ENCODE measurements at places on chromosomes 5 and 9.

GRCh38 chr5:1332461-1333001, 12.4 kb downstream of the CLPTM1L start:
- H3K4me3 ChIP-seq: no peak overlapping the region
- H3K36me3 ChIP-seq: peaks cover 8% of the 10 kb centered on the region
- DNase-seq: no peak

- DNase-seq: no peak
- peaks cover 8% of the 10 kb centered on the region for H3K4me1 ChIP-seq
- no peaks in the 10 kb centered on the region for H3K36me3 ChIP-seq
- peak within 1 kb of the TSS; percentile 87 for H3K27ac ChIP-seq
- H3K4me3 ChIP-seq: peak within 1 kb of the TSS; percentile 99
These were observed at the start of gene SFXN1 for GRCh38 chr5:175478384-175479124. Gene SFXN1, plus strand, starts transcription at chr5:175478560. Its CDS starts 13,544 bp downstream, at chr5:175492104.

GRCh38 chr5:31421806-31422586, 109.9 kb downstream of the DROSHA start:
- H3K4me3 ChIP-seq: no peak overlapping the region
- H3K36me3 ChIP-seq: peaks cover 5% of the 10 kb centered on the region
- no peaks in the 10 kb centered on the region for H3K4me1 ChIP-seq

DNA sequence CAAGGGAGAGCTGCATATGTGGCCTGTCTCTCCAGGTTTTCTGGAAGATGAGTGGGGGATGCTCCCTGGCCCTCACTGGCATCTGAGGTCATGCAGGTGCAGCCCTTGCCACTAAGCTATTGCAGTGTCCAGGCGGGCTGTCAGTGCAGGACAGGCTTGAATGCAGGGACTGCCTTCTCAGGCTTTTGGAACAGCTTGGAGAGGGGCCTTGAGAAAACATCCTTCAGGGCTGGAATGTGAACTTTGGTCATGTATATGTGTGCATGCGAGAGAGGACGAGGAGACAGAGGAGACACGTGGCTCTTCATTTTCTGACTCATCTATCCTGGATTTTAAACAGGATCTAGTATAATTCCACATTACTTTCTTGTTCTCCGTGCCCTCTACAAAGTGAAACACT, 90.3 kb downstream of the MACROH2A1 start:
- no peak overlapping the region for H3K4me3 ChIP-seq
- no peaks in the 10 kb centered on the region for H3K4me1 ChIP-seq
- H3K36me3 ChIP-seq: no peaks in the 10 kb centered on the region
- no peak overlapping the region for H3K27ac ChIP-seq
- no peaks in the 10 kb centered on the region for H3K27me3 ChIP-seq

DNA sequence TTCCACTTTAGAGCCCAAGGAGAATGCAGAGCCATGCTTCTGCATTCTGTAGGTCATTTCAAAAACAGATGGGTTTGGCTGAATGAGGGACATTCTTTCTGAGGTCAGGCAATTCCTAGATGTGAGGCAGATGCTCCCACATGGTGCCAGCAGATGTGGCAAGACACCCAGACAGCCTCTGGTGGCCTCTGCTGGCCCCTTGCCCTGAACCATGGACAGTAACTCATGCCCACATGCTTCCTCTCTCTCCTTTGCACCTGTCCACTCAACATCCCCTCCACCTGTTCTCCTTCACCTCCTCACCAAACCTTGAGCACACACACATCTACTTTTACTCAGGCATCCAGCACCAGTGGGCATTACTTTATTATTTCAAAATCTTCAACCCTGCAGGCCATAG, 252.3 kb downstream of the DNAH5 start:
- no peak overlapping the region for H3K4me3 ChIP-seq
- H3K27me3 ChIP-seq: no peaks in the 10 kb centered on the region
- no peak overlapping the region for H3K27ac ChIP-seq

All from breast epithelium (tissue), 4 donors.